ENCODE measurements at places on chromosomes 11 and 22.

GRCh38 chr11:134119094-134119493 is 50.2 kb downstream of the JAM3 start:
- no peak for DNase-seq

DNA sequence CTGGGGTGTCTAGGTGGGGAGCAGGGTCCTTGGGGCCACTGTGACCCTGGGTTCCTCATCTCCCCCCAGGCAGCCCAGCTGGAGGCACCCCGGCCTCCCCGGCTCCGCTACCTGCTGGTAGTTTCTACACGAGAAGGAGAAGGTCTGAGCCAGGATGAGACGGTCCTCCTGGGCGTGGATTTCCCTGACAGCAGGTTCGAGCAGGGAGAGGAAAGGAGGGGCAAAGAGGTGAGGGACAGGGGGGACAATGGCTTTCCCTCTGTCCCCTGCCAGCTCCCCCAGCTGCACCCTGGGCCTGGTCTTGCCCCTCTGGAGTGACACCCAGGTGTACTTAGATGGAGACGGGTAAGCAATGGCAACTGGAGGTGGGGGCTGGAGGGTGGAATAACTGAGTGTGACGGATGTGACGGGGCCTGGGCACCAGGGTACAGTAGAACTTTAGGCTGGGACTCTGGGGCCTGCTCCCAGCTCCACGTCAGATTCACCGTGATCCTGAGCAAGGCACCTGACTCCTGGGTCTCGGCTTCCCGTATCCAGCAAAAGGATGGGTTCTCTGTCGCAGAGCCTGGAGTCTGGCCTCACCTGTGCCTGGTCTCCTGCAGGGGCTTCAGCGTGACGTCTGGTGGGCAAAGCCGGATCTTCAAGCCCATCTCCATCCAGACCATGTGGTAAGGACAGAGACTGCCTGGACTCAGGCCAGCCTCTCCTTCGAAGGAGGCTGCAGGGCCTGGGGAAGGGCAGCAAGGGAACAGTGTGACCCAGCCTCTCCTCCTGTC is 3.6 kb downstream of the SSH3 start:
- DNase-seq, result no peak

DNA sequence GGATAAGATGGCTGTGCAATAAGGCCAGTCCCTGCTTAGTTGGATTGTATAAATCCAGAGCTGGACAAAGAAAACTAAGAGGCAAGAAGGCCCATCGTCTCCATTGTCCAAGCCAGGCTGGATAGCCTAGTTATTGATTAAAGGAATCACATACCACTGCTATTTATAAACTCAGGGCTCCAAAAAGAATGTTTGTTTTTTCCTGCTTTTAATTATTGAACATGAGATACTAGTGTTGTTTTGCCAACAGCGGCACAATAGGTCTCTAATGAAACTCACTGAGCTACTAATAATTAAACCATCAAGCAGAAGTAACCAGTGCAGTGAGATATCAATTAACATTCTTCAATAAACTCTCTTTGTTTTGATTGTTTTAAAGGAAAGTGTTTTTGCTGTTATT is 259.7 kb downstream of the INSC start:
- DNase-seq, result no peak

- no peak for DNase-seq
These were observed 40.3 kb upstream of the A4GALT start for GRCh38 chr22:42760806-42761565.
